ENCODE measurements at places on chromosomes 4 and X.

GRCh38 chr4:186416451-186417060, 138.8 kb downstream of the MTNR1A start:
- no peak for DNase-seq

DNA sequence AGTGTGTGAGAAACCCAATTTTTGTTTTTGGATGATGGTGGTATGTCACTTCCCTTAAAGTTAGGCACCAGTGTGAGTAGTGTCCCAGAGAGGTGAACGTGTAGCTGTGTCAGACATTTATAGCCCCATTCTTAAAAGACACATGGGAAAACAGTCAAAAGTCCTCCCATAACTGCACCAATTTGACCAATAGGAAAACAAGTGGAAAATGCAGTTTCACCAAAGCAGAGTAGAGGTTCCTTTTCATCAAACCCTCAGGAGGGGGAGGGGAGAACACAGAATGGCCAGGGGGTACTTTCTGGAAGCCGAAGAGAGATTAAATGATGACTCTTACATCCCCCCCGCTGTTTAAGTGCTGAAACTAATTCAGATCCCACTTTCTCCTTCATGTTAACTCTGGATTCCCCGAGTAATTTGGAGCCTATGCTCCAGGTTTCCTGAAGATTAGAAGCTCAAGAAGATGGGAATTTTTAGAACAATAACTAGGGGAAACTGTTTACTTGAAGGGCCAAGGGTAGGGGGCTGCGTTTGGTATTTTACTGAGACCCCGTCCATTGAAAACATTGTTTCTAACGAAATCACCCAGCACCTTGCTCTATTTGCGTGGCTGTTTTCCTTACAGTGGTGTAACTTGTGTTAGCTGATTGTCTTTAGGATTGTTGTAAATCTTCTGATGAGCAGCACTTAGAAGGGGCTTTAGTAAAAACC, 2.1 kb upstream of the LEF1 start:
- DNase-seq = no peak

DNA sequence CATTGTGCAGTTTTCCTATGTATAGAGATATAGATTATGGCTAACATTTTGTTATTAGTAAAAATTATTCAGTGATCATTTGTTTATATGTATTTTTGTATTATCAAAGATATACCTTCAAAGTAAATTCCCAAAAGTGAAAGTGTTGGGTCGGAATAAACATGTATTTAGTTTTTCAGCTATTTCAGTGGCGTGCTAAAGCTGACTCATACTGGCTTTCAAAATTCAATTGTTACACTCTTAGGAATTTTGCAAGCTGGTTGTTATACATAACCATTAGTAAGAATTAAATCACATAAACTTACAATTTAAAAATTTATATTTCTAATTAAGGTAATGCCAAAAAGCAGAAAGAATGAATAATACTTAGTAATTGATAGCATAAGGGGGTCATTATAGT, 288.4 kb upstream of the NRK start:
- no peak for DNase-seq

- DNase-seq = no peak
Observed at GRCh38 chr4:179803857-179804256, 2361.6 kb upstream of the AGA start.

- no peak for DNase-seq
Observed at GRCh38 chr4:162920649-162921048, 246.0 kb downstream of the NAF1 start.

DNA sequence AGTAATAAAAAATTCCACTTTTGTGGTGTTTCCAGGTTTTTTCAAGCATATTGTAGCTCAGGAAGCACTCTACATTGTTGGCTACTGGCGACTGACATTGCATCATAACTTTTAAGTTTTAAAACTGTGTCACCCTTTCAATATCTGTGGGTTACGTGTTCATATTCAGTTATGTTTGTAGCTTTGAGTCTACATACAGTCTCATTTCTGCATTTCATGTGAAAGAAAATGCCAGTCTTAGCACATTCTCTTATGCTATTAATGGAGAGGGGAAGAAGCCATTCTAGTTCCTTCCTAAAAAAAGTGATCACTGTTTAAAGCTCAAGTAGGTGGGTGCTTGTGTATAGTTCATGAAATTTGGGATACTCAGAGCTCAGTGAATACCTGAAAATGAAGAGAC, 38.1 kb downstream of the DIAPH2 start:
- no peak for DNase-seq

GRCh38 chr4:77959566-77960338, 97.1 kb downstream of the MRPL1 start:
- peak; percentile 12 for DNase-seq

DNA sequence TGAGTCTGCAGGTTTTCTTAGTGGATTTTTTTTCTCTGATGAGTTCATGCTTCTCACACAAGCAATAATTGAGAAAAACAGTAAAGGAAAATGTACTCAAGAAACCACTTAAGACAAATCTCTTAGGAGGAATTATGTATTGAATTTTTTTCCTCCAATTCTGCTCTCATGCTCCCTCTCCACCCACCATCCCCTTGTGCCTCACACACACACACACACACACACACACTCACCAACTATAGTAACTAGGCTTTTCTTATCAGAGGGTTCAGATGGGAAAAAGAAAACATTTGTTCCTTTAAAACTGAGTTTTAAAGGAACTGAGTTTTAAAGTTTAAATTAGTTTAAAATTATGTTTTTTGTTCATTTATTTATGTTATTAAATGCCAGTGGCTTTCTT, 47.0 kb upstream of the ANXA10 start:
- no peak for DNase-seq

DNA sequence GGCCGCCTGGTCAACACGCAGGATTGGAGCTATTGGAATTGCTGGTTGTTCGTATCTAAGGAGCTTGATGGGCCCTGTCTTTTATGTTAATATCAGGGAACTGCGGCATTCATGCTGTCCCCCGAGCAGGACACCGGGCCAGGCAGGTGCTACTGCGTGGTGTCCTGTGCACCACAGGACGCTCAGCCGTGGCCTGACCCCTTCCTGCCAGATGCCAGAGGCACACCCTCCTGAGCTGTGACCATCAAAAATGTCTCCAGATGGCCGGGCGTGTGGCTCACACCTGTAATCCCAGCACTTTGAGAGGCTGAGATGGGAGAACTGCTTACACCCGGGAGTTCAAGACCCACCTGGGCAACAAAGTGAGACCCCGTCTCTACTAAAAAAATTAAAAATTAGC, 32.1 kb downstream of the ABLIM2 start:
- DNase-seq = no peak

- no peak for DNase-seq
Observed at GRCh38 chr4:127188847-127189246, 443.9 kb upstream of the INTU start.

DNA sequence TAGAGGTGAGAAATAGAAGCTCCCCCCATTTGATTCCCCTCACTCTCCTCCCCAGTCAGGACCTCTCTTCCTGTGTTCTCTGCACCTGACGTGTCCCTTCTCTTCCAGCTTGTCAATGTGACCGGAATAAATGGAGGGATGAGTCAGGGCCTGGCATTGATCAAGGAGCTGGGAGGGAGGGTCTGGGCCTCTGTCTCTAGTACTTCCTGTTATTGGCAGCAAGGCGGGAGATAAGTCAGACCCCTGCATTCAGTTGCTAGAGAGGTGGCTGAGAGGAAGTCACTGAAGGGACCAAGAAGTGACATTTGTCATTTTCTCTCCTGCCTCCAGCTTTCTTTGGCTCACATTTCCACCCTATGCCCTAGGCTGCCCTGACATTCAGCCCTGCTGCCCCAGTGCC, 35.1 kb upstream of the ZNF41 start:
- DNase-seq = no peak

DNA sequence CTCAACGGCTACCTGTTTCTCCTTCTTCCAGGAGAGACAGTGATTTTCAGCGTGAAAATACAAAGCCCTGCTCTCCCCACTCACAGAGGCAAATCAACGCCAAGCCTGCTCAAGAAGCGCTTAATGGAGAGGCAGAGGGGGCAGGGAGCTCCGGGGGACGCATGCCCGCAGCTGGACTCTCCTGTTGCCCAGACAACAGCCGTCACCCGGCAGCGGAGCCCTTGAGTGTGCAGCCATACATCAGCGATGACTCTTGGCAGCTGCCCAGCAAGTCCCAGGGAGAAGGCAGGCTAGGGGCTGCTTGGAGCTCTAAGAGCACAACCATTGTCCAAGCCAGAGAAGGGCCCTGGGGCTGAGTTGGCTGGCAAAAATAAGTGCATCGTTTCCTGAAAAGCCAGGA, 71.0 kb upstream of the AFAP1 start:
- DNase-seq = peak; percentile 50

- DNase-seq = no peak
Observed at GRCh38 chr4:2395584-2395983, 22.9 kb downstream of the ZFYVE28 start.

DNA sequence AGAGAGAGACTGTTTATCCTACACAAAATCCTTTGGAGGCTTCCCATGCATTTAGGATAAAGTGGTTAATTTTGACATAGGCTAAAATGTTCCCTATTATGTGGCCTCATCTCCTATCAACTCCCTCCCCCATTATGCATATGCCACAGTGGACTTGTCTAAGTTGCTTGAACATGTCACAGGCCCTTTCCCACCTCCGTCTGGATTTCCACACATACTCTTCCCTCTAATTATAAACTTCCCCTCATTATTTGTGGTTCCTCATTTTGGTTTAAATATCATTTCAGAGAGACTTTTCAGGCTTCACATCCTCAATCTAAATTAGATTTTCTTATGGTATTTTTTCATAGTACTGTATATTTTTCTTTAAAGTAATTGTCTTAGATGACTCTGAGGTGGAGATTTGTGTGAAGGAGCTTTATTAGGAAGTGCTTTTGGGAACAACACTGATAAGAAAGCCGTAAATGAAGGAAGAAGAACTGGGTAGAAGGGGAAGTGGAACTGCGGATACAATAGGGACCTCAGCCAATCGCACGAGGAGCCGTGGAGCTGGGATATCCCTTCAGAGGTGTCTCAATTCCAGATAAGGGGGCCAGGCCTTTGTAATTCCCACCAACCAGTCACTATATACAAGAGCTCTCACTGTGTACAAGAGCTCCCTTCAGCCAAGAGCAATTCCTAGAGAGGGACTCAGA, 7.9 kb downstream of the C4orf17 start:
- DNase-seq = no peak

All from HTR-8/SVneo (cell line).